ENCODE measurements at places on chromosomes 7 and 10.

- no peak for DNase-seq
Observed at GRCh38 chr7:136993377-136993776, 124.9 kb downstream of the CHRM2 start.

DNA sequence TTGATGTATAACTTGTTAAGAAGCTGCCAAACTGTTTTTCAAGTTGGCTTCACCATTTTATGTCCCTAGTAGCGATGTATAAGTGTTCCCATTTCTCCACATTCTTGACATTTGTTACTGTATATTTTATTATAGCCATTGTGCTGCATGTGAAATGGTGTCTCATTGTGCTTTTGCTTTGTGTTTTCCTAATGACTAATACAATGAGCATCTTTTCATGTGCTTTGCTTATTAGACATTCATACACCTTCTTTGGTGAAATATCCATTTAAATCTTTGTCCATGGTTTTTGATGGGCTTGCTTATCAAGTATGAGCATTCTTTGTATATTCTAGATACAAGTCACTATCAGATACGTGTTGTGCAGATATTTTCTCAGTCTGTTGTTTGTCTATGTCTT lies 203.0 kb downstream of the CCSER2 start:
- DNase-seq, result peak; percentile 16

DNA sequence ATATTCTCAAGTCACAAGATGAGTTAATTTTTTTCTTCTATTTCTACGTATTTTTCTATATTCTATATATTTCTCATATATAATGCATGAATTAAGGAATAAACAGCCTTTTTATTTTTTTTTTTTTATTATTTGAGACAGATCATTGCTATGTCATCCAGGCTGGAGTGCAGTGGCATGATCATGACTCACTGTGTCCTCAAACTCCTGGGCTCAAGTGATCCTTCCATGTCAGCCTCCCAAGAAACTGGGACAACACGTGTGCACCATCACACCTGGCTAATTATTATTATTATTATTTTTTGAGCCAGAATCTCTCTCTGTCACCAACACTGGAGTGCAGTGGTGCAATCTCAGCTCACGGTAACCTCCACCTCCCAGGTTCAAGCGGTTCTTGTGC lies 1.5 kb downstream of the CLDN12 start:
- DNase-seq, result no peak

DNA sequence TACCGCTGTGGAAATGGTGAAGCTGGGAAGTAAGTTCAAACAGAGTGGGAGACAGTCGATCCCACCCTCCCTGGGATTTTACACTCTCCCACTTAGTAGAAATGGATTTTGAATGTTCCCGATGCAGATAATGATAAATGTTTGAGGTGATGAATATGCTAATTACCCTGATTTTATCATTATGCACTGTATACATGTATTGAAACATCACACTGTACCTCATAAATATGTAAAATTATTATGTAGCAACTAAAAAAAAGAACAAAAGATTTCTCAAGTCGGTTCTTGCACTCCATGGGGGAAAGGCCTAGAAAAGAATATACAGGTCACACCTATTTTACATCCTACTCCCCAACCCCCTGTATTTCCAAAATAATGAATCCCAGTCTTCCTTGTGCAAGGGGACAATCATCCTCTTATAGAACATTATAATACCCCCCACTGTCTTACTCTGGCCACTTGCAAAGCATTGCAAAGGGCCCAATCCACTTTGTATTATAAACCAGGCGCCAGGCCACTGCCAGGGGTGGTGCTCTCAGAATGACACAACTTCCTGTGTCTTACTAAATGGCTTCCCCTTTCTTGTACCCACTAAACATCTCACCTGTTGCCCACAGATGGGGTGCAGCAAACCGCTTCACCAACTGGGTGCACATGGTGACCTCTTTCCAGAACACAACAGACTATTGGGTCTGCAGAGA lies 20.6 kb upstream of the OR2AE1 start:
- no peak for DNase-seq

DNA sequence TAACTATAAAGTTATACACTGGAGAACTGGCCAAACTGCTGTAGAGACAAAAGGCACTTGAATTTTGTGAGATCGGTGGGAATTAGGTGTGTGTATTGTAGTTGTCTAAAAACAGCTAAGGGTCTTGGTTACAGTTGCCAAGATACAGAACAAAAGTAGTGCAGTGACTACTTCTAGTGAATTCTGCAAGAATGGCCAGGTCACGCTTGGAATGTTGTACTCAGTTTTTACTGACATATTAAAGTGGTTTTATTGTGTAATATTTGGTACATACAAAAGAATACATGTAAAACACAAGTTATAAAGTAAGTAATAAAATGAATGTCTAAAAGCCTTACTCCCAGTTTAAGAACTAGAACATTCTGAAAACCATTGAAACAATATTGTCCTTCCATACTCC lies 42.4 kb downstream of the PRPF18 start:
- peak; percentile 15 for DNase-seq

- no peak for DNase-seq
Observed at GRCh38 chr10:102408131-102408727, 10.4 kb downstream of the PSD start.

DNA sequence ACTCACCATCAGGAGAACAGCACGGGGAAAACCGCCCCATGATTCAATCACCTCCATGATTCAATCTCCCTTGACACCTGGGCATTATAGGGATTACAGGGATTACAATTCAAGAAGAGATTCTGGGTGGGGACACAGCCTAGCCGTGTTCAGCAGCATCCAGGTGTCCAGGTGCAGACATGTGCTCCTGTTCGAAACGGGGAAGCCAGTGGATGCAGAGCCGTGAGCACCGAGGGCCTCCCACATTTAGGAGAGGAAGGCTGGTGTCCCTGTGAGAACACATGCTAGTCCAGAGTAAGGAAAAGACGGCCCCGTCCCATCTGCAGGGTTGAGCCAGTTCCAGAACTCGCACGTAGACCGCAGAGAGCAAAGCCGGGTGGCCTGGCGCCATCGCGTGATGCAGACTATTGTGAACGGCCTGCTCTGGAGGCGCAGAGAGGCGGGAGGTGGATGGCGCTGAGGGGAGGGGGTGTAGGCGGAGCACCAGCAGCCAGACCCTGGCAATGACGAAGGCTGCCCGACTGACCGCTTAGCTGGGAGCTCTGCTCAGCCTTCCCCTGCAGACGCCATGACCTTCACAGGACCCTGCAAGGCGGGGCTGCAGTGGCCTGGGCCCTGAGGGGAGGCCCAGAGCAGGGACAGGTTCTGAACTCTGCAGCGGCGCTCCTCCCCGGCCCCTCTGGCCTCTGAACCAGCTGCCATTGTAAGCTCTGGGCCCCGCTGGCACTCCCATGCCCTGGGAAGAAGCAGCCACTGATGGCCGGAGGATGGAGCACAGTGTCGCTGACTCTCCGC lies 141.6 kb upstream of the TCERG1L start:
- DNase-seq, result no peak

DNA sequence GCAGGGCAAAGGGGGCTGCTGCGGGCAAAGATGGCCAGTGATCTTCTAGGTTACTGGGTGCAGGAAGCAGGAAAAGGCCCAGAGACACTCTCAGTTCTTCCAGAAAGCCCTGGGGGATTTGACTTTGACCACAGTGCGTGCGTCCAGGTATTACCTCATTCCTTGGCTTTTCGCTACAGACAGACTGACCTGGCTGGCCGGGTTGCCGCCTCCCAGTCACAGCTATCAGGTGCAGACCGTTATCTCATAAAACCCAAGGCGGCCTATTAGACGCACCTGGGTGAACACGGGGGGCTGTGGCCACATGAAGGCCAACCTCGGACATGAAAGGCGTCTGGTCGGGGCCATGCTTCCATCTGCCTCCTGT lies 80.3 kb downstream of the FOXL3 start:
- DNase-seq, result no peak

- DNase-seq, result no peak
Observed at GRCh38 chr7:136533732-136534131, 334.7 kb upstream of the CHRM2 start.

GRCh38 chr10:80140251-80140650 lies 7.7 kb downstream of the PLAC9 start:
- no peak for DNase-seq

- DNase-seq, result no peak
Observed at GRCh38 chr10:48227213-48227612, 47.3 kb downstream of the FRMPD2 start.

DNA sequence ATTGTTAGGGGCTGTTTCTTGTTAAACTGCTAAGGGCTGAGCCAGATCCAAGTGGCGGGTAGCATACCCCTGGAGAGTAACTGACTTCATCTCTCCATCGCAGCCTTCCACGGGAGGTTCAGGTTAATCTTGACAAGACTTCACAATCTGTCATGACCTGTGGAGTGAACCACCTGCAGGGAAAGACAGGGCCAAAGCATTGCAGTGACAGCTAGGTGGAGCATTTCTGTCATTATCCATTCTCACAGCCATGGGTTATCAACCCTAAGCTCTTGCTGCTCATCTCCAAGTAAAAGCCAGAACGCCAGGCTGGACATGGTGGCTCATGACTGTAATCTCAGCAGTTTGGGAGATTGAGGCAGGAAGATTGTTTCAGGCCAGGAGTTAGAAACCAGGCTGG lies 17.2 kb downstream of the ABCC2 start:
- no peak for DNase-seq

DNA sequence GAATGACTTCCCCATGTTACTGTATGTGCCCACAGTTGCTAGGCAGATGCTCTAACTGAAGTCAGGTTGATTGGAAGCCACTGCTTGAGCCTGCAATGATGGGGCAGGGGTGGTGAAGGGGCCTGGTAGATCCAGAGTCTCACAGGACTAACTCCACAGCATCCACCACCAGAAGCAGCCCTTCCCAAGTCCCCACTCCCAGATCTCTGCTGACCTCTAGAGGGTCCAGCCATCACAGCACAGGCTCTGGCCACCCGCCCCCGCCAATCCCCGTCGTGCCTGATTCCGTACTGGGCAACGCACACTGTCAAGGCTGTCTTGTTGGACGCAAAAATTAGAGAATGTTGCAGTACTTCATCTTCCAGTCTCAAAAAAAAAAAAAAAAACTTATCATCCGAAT lies 136.8 kb upstream of the PDE1C start:
- peak; percentile 19 for DNase-seq

DNA sequence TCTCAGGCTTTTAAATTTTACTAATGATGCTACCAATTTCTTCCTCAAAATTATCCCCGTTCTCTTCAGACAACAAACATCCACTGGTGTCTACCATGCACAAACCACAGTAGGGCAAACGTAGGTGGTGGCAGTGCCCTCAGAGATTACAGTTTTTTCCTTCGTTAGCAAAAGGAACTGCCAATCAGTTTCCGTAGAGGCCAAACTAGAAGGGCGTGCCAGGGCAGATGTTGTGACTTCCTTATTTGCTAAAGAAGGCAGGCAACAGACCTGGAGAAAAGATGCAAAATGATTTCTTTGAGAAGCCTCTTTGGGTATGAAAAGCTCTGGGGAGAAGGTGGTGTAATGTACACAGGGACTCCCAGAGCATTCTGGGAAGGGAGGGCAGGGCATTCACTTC lies 7.6 kb upstream of the FAM180A start:
- DNase-seq, result no peak

DNA sequence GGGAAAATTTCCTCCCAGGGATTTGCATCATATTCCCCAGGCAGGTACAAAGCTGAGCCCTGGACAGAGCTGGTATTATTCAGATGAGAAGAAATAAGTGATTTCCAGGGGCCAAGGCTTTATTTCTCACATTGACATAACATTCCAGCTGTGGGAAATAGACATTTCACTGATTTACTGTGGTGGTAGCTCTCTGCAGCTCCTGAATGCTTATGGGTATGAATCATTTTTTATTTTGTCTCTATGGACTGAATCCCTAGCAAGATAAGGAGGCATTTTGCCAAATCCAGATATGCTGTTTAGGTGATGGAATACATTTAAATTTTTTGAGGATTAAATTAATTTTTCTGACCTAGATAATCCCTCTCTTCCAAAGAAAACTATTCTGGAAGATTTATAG lies 97.9 kb downstream of the MTPN start:
- DNase-seq, result peak; percentile 42

DNA sequence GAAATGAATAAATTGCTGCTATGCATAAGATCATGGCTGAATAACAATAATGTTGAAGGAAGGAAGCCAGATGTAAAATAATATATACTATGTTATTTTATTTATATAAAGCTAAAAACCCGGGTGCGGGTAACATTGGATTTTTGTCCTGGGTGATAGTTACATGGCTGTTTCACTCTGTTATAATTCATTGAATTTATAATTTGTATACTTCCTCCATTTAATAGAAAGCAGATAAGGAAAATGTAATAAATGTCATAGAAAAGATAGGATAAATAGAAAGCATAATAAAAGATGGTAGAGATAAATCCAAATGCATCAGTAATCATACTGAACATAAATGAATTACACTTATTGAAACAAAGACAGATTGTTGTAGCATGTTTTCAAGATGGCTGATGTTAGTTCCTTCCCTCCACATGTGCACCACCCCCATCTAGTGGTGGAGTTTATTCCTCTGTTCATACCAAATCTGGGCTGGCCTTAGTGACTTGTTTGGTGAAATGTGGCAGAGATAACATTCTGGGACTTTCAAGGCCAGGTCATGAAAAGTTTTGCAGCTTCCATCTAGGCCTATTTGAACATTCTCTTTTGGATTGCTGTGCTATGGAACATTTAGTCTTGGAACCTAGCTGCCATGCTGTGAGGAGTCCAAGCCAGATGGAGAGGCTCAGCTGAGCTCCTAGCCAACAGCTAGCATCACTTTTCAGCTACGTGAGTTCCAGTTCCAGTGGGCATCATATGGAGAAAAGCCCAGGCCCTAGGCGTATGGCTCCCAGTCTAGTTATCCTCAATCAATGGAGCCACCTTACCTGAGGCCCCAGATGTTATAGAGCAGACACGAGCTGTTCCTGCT lies 46.9 kb downstream of the AHCYL2 start:
- peak; percentile 64 for DNase-seq

GRCh38 chr7:129772646-129773280 lies 161.2 kb downstream of the NRF1 start:
- no peak for DNase-seq

DNA sequence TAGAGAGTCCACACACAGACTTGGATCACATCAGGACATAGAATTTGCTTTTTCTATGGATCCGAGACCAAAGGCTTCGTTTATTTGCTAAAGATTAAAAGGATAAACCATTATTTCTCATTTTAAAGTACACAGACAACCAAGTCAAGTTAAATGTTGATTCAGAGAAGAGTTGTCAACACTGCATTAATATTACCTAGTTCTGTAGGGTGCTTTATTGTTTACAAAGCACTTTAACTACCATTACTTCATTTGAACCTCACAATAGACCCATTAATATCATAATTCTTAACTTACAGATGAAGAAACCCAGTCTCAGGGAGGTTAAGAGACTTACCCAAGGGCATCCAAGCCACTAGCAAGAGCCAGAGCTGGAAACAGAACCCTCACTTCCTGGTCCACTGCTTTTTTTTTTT lies 43.2 kb upstream of the GSAP start:
- DNase-seq, result no peak
